GM10248 (cell line): ENCODE measurements at places on chromosomes 1 and 21.

- DNase-seq: peak; percentile 71
These were observed 25.4 kb upstream of the ALDH4A1 start for GRCh38 chr1:18927654-18928272.

DNA sequence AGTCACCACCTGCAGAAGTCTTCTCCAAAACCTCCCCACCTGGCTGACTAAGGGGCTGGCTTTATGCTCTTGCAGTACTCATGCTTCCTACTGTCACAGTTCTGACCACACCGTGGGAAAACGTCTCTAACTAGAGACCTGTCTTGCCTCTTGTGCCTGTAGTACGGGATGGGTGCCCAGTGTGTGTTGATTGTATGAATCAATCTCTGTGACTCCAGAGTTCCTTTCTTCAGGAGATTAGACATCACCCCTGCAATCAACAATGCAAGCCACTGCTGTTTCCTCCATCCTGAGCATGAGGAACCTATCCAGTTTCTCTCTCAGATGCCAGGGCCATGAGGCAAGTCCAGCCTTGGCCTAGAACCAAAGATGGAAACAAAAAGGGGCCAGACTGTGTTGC, 64.1 kb downstream of the LRRN2 start:
- DNase-seq: no peak

DNA sequence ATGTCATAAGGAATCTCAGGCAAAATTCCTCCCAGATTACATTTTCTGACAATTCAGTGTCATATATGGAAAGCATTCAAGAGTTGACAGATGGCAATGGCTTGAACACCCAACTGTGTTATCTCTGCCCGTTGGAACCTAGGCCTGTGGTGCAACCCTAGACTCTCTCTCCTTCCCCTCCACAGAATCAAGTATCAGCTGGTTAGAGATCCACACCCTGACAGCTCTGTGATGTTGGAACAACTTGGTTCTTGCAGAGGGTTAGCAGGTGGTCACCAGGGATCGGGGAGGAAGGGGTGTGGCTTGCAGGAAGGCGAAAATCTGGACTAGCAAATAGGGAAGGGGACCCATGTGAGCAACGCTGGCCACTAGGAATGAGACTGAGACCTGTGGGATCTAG, 26.3 kb downstream of the PCSK9 start:
- no peak for DNase-seq

DNA sequence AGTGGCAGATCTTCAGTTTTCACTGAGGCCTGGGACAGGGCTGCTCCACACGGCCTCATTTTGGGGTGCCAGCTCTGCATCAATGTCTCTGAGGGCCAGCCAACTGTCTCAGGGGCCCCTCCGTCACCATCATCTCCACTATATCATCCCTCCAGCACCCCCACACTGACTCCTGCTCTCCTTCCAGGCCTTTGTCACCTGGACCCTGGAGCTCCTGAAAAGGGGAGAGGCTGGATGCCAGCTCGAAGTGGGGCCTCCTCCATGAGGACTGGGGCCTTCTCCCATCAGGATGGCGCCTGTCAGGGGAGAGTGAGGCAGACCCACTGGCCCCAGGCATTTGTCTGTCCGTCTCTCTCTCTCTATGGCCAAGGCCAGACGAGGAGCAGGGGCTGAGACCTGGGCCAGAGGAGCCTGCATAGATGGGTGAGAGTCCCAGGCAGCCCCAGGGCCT, 44.7 kb upstream of the LRP8 start:
- DNase-seq: no peak

- DNase-seq: no peak
These were observed 252.6 kb downstream of the NFIA start for GRCh38 chr1:61334718-61335589.

GRCh38 chr1:101069158-101069557, 43.6 kb upstream of the DPH5 start:
- no peak for DNase-seq

DNA sequence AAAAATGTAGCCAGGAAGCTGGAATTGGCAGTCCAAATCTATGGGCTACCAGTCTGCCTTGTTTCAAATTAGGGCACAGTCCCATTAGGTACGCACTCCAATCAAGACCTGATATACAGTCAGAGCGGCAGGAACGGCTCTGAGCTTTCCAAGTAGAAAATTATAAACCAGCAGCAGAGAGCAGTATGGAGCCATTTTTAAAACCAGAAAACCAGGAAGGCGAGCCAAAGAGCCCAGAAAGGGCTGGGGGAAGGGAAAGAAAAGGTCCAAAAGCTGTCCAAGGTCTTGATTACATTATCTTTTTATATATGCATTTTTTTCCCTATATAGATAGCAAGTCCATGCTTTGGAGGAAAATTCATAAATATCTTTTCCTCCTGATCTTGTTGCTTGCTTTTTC, 719.0 kb downstream of the RWDD3 start:
- no peak for DNase-seq

DNA sequence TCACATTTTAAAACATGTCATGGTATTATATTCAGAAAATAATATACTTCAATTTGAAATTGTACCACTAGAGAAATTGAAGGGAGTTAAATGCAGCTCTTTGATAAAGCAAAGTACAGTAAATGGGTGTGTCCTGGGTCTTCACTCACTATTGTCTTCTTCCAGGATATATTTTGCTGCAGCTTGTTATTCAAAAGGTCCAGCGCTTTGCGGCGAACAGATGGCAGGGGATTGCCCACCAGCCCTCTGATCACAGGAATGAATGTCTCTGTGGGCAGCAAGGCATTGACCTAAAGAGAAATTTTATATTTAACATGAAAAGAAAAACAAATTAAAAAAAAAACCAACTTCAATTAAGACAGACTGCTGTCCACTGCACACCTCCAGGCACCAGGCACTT, 35.1 kb downstream of the LGALS8 start:
- no peak for DNase-seq

- DNase-seq: no peak
These were observed 23.3 kb downstream of the HSPG2 start for GRCh38 chr1:21913763-21914162.

GRCh38 chr21:41802684-41803083, 35.8 kb upstream of the RIPK4 start:
- no peak for DNase-seq

GRCh38 chr21:39321424-39321823, 8.0 kb upstream of the BRWD1 start:
- no peak for DNase-seq

- DNase-seq: no peak
These were observed 20.2 kb downstream of the NUAK2 start for GRCh38 chr1:205301205-205301821.

GRCh38 chr1:95116580-95117206, 462 bp upstream of the TLCD4 start:
- peak; percentile 64 for DNase-seq

GRCh38 chr1:233654658-233655280, 40.9 kb downstream of the KCNK1 start:
- no peak for DNase-seq

- DNase-seq: no peak
These were observed 272.1 kb upstream of the C1orf87 start for GRCh38 chr1:60345621-60346020.

GRCh38 chr1:205661429-205662134, 18.7 kb downstream of the SLC45A3 start:
- DNase-seq: no peak

- no peak for DNase-seq
These were observed 144.0 kb downstream of the MAGI3 start for GRCh38 chr1:113534130-113534817.

DNA sequence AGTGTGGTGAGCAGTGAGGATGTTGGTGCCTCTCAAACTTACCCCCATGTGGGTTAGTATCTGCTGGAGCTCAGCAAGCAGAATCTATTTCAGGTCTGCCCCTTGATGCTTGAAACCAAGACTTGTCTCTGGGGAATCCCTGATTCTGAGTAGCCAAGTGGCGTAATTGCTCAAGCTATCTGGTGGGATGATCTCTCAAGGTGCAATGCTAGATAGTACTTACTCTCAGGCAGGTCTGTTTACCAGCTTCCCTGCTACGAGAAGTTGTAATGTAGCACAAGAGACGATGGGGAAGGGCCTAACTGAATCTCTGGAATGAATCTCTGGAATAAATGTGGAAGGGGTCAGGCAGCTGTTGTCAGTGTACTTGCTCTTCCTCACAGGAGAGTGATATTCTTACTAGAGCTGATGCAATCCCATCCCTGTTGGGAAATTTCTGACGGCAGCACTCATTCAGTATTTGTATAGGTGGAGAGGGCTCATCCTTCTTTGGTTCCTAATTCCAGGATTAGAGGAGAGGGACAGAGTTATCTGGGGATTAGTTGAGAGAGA, 65.4 kb downstream of the MACF1 start:
- DNase-seq: peak; percentile 68

DNA sequence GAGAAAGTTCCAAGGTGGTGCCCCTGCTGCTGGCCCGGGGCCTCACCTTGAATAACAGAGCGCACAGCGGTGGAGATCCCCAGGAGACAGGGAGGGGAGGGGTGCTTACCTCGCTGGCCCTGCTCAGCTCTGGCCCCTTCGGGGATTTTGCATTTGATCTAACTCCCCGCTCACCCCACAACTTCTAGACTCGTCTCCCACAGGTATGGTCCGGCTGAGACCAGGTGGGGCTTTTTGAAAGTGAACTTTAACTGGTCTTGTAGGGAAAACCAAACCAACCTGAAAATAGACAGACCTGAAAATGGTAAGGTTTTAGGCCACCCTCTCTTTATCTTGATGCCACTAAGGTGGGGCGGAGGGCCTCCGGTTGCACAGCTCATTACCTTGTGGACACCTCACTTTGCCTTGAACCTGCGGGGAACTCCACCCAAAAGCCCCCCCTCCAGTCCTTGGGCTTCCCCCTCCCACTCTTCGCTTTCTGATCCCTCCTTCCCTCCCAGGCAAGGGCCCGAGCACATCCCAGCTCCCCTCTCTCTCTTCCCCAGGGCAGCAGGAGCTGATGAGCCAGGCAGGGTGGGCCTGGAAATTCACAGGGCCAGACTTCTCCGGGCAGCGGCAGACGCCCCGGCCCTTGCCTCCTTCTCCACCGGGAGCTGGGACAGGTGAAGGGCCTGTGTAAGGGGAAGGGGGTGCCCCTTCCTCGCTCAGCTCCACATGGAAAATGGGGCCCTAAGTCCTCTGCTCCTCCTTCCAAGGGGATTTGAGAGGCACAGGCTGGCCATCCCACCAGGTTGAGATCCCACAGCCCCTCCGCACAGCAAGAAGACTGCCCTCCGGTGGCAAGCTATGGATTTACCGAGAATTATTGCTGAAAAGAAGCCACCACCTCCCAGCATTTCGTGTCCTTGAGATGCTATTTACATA, 16.1 kb downstream of the TNFRSF8 start:
- DNase-seq: peak; percentile 80

DNA sequence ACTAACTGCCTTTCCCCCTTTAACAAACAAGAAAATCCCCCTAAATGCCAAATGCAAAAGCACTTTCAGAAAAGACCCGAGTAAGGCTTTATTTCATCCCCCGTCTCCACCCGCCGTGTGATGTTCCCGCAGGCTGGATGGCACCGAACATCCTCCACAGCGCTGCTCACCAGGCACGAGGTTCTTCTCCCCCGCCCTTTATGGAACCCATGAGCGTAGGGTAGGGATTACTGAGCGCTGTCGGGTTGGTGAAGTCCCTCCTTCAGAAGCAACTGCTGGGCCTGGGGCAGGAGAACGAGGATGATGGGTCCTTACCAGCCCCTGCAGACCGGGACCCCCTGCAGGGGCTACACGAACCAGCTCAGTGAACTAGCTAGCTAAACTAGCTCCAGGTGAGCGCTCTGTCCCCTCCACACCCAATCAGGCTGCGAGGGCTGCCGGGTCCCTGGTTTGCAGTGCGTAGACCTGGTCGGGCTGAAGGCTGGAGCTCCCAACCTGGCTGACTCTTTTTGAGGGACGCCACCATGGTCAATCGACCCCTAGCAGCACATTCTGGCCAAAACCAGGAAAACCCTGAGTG, 80.4 kb downstream of the ITPKB start:
- DNase-seq: no peak

GRCh38 chr1:86104606-86105532, 51.7 kb downstream of the COL24A1 start:
- no peak for DNase-seq
